ENCODE measurements at places on chromosomes 2 and 18.

DNA sequence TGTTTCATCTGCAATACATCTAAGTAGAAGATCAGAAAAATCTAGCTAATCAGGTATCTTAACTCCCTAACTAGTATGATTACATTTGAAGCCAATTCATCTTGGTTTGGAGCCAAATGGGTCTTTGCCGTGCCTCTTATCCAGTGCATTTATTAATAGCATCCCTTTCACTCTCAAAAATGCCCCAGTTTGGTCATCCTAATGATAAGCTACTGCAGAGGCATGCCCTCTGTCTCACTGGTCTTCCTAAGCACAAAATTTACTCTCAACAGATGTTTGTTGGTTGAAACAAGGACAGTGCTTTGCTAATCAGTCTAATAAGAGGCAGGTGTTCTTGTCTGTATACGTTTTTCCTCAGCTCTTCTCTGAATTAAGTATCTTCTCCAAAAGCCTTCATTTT is 403.2 kb downstream of the RAD51AP2 start:
- DNase-seq, result no peak

DNA sequence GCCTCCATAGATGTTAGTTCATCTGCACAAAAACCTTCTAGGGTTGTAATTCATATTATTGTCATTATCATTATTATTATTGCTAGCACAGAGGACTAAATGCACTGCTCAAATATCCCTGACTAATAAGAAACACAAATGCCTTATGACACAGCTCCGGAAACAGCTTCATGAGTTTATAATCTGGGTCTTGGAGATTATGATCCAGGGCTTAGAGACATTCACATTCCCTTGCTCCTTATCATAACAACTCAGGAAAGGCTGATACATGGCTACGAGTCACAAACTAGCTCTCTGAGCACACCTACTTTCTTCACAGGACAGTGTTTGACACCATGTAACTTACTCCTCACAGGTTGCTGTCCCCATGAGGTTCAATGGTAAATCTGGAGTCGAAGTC is 102.2 kb upstream of the TTC39C start:
- no peak for DNase-seq

- DNase-seq, result no peak
Measured at GRCh38 chr2:212288308-212288707, 250.3 kb downstream of the ERBB4 start.

DNA sequence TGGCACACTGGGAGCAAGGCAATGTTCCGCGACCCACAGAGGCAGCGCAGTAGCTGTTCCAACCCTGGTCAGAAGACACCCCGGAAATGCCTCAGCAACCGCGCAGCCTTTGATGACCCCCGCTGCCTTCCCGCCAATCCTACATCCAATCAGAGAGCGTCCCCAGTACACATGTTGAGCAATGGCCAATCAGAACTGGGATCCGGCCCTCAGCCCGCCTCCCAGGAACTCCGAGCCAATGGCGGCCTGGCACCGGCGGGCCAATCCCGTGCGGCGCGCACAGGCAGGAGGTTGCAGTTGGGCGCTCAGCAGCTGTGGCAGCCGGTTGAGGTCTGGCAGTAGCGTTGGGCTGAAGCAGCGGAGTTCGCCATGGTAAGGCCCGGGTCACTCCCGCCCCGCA is at the start of gene TUBA3D:
Gene TUBA3D (plus strand): TSS at position 289 of the 400 bp plus-strand sequence. CDS start 81 bp downstream, at position 370.
- DNase-seq, result no peak

- DNase-seq, result peak; percentile 48
Measured at GRCh38 chr2:70104231-70105111, 17.2 kb downstream of the PCBP1 start.

DNA sequence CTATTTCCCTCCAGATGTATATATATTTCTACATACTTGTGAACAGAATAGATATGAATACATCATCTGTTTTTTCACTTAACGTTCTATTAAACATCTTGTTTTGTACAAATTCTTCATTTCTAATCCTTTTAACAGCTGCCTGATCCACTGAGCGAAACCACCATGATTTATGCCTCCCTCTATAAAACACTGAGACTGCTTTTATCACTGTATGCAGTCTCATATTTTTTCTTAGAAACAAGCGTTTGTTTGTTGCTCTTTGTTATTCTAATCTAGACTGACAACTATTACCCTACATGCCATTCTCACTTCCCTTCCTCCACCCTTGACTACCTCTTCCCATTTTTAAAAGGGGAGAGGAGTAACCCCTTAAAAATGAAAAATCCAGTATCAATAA is 88.2 kb downstream of the DTNB start:
- no peak for DNase-seq

GRCh38 chr2:220555961-220556630 is 928.7 kb downstream of the SLC4A3 start:
- DNase-seq, result no peak

GRCh38 chr2:177573120-177573519 is 180.5 kb downstream of the AGPS start:
- no peak for DNase-seq

- DNase-seq, result no peak
Measured at GRCh38 chr2:133054297-133054696, 384.3 kb upstream of the LYPD1 start.

GRCh38 chr2:224060783-224061482 is 21.8 kb upstream of the SERPINE2 start:
- no peak for DNase-seq

DNA sequence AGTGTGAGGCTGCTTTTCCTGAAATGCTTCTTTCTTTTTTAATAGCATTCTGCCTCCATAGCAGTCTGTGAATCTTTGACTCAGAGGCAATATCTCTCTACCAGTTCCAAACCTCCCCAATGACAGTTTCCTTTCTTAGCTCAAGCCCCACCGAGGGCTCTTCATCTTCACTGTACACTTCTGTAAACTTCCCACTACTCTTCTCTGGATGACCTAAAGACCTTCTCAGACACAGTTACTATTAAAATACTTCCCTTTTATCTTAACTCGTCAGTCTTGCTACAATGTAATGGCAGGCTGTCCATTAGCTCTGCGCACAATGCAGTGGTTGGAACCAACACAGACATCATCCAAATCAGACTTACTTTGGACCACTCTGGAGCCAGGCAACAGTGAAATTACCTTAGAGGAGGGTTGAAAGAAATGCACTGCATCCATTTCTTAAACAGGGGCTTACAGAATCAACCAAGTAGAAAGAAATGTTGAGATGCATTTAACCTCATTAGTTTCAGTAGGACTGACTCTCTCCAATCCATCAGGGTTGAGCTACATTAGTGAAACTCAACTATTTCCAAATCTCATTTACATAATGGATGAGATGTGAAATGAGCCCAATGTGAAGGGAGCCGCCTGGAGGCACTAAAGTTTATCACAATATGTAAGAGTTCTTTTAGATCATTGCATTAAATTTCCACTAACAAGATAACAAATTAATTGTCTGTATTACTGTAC is 343.8 kb downstream of the SETBP1 start:
- no peak for DNase-seq

DNA sequence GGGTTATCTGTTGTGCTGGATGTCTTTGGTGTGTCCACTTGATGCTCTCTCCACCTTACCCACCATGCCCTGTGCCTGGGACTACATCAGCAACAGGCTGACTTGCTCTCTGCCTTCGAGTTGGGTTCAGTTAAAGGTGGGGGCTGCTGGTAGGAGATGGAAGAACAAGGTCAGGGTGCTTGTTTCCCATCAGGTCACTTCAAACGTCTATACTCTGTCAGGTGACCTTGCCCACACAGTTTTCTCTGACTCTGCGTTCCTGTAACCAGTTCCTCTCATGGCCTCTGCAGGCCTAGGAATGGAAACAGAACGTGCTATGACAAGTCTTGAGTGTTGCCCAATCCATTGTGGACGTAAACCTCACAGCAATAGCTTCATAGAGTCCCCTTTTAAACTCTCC is 38.4 kb upstream of the PAPOLG start:
- DNase-seq, result no peak

DNA sequence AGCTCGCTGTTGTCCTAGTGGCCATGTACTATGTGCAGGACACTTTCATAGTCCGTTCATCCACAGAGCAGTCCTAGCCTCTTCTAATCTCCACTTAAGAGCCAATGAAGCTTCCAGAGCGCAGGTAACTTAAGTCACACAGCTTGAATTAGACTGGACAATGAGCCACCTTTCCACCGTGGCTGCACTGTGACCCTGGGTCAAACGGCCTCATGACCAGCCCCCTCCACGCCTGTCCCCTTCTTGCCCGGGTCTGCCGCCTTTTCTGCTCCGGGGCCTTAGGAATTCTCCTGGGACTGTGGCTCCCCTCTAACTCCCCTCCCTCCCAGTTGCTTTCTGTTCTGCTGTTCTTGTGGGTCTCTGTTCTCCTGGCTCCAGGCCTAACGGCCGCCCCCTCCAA is 8.4 kb upstream of the PRKCE start:
- no peak for DNase-seq

- DNase-seq, result no peak
Measured at GRCh38 chr2:63434024-63435001, 154.0 kb downstream of the WDPCP start.

DNA sequence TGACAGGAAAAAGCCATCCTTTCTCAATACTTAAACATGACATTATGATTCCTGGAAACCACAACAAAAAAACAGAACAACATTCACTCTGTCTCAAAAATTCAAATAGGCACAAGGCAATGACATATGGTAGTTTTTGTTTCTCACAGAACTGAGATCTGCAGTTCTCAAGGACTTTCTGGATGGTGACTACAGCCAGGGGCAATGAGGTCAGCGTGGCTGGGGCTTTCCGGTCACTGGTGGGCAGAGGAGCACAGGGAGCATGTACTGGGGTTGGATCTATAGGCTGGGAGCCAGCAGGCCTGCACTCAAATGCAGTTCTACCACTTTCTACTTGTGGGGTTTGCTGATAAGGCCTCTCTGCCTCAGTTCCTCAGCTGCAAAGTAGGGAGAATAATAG is 72.0 kb downstream of the CTAGE1 start:
- DNase-seq, result no peak

- no peak for DNase-seq
Measured at GRCh38 chr2:25794544-25795276, 83.6 kb downstream of the ASXL2 start.

DNA sequence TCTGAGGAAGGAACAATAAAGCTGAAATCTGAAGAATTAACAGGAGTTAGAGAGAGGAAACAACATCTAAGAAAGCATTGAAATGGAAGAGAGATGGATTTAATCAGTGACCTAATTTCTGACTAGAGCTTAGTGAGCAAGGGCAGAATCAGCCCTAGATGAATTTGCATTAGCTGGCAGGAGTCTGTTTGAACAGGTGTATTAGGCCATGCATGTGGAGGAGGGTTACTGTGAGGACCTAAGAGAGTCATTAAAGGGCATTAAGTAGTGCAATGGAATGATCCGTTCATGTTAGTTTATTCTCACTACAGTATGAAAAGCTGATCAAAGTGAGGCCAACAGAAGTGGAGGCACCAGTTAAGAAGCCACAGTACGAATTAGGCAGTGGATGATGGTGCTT is 285.3 kb downstream of the GRB14 start:
- DNase-seq, result peak; percentile 91

- no peak for DNase-seq
Measured at GRCh38 chr2:190997526-190998113, 16.4 kb downstream of the STAT1 start.

GRCh38 chr2:162661618-162662017 is 176.9 kb downstream of the KCNH7 start:
- DNase-seq, result no peak

GRCh38 chr2:218285604-218286003 is 6.7 kb downstream of the TMBIM1 start:
- DNase-seq, result no peak

DNA sequence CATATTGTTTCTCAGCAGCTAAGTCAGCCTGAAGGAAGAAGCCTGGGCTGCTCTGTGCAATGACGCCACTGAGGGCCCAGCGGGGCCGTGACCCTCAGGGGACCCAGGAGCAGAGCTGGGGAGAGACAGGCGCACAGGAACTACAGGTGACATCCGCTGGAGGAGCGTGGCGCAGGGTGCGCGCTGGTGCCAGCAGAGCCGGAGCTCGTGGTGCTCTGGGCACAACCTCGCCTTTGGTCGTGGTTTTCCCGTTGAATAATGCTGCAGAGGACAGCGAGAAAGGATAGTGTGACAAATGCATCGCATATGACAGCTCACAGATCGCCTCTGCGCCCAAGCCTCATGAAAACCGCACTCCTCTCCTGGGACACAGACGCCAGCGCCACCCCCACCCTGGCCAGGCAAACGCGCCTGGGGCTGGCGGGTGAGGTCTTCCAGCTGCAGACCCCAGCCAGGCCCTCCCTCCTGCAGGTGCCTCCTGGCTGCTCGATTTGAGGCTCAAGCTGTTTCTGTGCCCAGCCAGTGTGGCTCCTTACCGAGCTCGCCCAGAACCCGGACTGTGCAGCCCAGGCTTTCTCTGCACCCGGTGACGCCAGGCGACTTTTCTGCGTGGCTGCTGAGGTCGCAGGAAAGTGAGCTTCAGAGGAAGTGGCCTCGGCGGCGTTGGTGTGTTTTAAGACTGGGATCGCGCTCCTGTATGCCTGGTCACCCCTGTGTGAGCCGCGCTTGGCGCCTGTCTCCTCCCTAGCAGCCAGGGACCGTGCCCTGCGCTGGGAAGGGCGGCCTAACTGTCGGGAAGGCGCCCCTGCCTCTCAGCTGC is 583.1 kb upstream of the HS6ST1 start:
- no peak for DNase-seq

GRCh38 chr2:195594248-195594647 is 62.8 kb upstream of the SLC39A10 start:
- DNase-seq, result no peak

GRCh38 chr2:189548666-189549448 is 31.7 kb downstream of the SLC40A1 start:
- DNase-seq, result no peak

- DNase-seq, result no peak
Measured at GRCh38 chr2:9944330-9944758, 7.1 kb upstream of the GRHL1 start.

DNA sequence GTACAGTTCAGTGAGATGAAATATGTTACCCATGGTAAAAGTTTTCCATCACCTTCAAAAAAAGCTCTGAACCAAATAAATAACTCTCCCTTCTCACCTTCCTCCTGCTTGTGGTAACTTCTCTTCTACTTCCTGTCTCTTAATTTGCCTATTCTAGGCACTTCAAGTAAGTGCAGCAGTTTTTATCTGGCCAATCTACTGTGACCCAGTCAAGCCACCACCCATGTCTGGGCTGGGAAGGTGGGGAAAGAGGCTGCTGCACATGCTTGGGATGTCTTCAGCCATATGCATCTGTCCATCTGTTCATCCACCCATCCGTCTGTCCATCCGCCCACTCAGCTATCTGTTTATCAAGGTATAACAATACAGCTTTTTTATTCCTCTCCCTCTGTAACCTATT is 31.6 kb downstream of the ZNF532 start:
- DNase-seq, result no peak

Measured in NCI-H526 (cell line).